Fibroblast of skin of right quadriceps (primary cell): ENCODE measurements at places on chromosomes 7 and 10.
A peak's percentile ranks its signal among the peaks of the same experiment; 100 is the strongest.

DNA sequence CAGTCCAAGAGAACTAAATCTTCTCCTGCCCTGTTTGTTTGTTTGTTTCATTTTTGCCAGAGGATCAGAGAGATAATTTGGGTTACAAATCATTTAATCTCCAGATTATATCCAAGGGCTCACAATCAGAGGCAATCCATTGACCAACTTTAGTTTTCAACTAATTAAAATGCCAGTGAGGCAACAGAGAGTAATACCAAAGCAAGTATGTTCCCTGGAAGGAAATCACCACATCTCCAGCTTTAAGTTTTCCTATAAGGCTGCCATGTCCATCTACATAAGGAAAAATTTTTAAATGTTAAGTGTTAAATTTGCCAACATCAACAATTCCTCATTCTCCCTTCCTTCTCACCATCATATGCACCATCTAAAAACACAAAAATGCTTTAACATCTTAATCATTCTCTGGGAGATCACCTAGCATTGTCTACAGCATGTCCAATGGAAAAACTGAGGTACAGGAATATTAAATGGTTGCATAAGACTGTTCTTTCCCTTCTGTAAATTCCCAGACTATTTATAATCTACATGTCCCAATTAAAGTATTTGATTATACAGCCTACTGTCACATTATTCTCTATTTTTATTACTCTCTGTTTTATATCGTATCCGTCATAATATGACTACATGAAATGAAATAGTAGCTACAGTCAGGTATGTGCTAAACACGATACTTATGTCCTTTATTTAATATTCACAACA is 14.1 kb downstream of the USP54 start:
- peak; percentile 9 for DNase-seq

DNA sequence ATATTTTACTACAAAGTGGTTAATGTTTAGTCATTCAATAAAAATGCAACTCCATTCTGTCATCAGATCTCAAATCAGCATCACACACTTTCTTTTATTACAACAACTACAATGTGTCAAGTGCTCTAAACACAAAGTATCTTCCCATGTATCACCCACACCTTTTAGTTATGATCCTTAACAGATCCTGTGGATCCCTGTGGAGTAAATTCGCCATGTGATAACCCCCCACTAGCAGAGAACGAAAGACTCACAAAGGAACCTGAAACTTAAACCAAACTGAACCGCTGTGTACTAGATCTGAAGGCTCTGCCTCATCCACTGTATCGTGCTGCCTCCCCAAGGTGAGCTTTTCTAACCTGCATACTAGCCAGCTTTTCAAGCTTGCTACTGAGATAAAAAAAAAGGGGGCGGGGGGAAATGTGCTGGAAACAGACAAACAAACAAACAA is 1.7 kb downstream of the DPY19L1 start:
- peak; percentile 52 for DNase-seq

DNA sequence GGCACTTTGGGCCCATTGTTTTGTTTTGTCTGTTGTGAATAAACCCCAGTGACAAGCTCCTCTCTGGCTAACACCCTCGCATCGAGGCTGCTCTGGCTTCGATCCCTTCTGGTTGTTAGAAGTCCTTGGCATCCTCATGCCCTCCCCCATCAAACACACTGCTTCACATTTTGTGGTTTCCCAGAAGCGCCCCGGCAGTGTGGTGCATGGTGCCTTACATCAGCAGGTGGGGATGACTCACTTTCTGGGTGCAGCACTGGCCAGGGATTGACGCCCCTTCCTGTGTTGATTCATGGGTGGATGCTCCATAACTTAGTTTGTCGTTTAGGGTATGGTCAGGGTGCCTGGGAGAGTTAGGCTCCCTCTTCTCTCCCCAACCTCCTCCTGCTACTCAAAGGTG is 51.4 kb downstream of the PLPP4 start:
- DNase-seq: peak; percentile 29

- DNase-seq: no peak
Measured at GRCh38 chr10:29204070-29204800, 84.6 kb upstream of the LYZL1 start.

DNA sequence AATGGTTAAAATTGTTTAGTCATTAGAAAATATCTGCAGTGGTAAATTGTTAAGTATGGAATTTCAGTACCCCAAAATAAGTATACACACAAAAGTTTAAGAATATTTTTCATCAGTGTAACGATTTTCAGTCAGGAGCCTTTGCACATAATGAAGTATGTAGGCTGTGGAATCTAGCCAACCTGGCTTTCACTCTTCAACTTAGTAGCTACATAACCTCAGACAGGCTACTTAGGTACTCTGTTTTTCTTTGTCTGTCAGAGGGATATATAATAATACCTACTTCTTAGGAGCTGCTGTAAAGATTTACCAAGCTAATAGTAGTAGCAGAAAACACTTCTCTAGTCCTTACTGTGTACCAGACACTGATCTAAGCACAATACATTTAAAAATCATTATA is 137.5 kb downstream of the ZEB1 start:
- DNase-seq: no peak

GRCh38 chr10:50552771-50553535 is 70.8 kb downstream of the SGMS1 start:
- peak; percentile 28 for DNase-seq

DNA sequence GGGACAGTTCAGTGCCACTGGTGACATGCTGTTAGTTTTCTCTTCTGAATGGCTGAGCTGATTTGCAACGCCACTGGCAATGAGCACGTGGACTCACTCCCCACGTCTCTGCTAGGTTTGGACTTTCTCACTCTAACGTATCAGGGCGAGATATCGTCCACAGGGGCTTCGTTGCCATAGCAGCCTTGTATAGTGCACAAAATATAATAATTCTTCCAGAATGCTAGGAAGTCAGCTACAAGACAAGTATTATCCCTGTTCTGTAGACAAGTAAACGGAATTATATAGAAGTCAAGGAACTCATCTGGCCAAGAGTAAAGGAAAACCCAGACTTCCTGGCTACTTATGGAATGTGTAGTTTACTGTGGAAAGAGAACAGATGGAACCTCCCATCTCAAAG is 226.8 kb downstream of the ARHGAP21 start:
- DNase-seq: no peak

GRCh38 chr7:151899513-151900360 is 22.8 kb upstream of the PRKAG2 start:
- DNase-seq: no peak

- no peak for DNase-seq
Measured at GRCh38 chr10:86314616-86315548, 51.7 kb downstream of the GRID1 start.

DNA sequence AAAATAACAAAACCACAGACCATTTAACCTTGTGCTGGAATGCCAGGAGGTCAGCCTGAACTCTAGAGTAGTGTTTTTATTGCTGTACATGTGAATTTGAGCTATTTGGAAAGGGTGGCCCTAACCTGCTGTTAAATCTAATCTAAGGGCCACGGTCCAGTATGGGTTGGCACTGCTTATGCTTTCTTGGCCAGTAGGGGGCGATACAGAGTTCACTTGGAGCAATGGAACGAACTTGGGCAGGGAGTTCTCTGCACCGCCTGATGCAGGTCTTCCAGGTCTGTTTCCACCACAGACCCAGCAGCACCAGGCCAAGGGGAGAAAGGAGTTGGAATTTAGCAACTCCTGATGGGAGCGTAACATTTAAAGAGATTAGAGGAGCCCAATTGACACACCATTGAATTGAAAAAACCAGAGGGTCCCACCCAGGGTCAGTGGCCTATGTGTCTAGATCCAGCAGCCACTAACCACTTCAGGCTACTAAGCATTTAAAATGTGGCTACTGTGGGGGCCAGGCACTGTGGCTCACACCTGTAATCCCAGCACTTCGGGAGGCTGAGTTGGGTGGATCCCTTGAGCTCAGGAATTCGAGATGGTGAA is 75.7 kb upstream of the EFCAB10 start:
- no peak for DNase-seq

DNA sequence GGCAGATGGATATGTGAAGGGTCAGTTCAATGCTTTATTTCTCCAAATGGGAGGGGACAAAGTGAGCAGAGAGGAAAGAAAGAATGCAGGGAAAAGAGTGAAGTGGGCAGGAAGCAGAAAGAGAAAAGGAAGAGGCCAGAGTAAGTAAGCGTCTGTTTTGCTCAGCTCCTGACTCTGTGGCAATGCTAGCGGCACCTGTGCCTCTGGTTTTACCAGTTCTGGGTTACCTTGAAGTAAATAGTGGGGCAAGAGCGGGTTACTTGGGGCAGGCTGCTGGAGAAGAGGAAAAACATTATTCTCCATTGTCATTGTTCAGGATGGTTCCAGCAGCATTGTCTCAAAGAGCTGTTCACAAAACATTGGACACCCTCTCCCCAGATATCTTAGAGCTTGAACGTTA is 1.9 kb downstream of the TAS2R40 start:
- DNase-seq: no peak

DNA sequence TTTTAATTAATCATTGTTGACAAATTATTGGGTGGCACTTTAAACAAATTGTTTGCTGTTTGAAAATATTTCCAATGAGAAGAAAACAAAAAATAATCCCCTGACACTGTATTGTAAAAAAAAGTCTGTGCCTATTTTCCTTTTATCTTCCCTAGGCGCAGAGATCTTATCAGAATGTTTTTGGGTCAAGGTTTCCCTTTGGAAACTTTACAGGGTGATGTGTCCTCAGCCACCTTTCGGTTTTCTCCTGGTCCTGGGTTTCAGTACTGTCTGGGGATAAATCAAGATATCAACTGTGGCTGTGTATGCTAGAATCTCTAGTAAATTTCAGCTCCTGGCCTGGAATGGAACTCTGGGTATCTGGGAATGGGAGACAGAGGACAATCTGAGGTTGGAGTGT is 1.4 kb downstream of the ZNF107 start:
- DNase-seq: no peak

- DNase-seq: no peak
Measured at GRCh38 chr10:21920633-21921032, 82.9 kb downstream of the DNAJC1 start.
